ENCODE measurements at places on chromosomes 4 and X.

DNA sequence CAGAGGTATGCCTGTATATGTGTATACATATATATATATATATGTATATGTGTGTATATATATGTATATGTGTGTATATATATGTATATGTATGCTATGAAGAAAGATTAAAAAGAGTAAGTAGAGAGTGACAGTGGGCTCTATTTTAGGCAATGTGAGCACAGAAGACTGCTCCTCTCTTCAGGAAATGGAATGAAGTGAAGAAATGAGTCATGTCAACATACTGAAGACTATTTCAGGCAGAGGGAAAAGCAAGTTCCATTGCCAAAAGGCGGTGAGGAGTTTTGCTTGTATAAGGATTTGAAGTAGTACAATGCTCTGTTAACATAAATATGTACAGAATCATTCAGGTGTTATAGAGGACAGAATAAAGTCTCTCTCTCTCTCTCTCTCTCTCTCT, 773.2 kb upstream of the FTHL17 start:
- DNase-seq, result no peak

DNA sequence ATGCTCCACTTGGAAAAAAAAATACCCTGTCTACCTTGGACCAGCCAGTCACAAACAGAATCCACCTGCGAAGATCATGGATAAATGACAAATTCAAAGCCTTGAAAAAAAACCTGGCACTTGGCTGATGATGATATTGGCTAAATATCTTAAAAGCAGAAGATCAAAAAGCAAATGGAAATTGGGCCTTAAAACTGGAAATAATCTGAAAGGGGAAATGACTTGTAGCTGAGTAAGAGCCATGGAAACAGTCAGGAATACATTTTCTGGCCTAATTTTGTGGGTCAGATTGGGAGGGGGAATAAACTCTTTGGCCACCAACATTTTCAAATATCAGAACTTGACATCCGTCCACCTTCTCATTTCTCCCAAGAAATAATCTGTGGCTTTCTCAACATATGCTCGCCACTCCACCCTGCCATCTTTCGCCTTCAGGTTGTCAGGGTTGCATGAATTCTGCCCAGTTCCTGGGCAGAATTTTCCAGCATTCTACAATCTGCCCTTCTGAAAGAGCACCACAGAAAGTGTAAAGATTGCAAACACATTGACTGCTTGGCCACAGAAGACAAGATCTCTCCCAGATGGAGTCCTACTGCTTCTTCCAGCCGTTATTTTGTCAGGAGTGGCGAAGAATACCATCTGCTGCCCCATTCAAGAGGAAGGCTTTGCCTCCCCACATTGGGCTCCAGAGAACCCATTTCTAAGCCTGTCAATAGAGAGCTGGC, 1.7 kb upstream of the NDP start:
- no peak for DNase-seq

DNA sequence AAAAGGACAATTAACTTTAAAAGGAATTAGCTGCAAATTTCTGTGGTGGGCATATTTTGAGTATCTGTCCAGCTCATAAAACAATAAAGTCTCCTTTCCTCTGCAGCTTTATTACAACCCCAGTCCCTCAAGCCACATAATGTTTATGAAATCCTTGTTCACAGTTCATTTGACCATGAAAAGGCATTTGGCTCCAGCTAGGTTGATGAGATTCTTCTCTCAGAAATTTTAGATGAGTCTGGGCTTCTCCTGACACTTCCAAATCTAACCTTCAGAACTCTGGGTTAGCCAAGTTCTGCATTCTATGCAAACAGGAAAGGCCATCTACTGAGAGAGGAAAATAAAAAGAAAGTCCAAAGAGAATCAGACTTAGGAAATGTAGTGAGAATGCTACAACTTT, 156.8 kb downstream of the GRXCR1 start:
- DNase-seq, result no peak

DNA sequence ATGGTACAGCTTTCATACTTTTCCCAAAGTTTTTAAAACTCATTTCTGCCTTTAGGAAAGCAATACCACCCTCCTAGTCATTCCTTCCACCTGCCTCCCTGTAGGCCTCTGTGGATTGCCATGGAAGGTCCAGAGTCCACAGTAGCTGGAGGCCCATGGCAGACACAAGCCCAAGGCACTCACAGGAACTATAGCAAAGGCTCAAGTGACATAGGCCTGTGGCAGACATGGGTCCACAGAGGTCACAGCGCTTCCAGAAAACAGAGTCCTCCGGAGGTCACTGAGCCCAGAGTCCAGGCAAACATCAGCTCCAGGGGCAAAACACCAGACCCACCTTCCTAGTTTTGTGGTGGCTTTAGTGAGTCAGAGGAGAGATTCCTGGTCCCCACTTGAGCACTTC, 147.6 kb upstream of the ATP6AP2 start:
- DNase-seq, result no peak

- no peak for DNase-seq
These were observed 48.5 kb upstream of the MYOZ2 start for GRCh38 chr4:119087121-119087520.

- DNase-seq, result no peak
These were observed 115.5 kb downstream of the JADE1 start for GRCh38 chr4:128924951-128925350.

DNA sequence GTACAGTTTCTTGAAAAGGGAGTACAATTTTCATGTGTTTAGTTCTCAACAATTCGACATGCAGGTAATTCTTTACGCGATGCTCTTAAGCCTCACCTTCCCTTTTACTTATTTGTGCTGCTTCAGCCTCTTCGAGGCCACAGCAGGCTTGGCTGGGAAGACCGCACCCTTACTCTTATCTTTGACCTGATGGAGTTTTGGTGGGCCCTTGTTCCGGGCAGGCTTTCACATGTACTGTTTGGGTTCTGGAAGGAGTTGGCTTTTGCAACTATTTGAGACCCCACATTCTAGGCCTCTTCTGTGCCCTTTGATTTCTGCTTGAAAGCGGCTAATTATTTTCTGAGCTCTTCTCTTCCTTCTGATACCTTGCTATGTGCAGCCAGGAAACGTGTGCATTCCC, 60.2 kb downstream of the FAM193A start:
- no peak for DNase-seq

GRCh38 chr4:141294306-141294705, 73.6 kb downstream of the ZNF330 start:
- DNase-seq, result no peak

GRCh38 chr4:109215506-109215905, 87.0 kb downstream of the COL25A1 start:
- DNase-seq, result no peak

- DNase-seq, result peak; percentile 9
These were observed 92.6 kb downstream of the TSPAN5 start for GRCh38 chr4:98565681-98566301.

- DNase-seq, result no peak
These were observed 161.0 kb downstream of the CPXCR1 start for GRCh38 chrX:88908056-88908455.

DNA sequence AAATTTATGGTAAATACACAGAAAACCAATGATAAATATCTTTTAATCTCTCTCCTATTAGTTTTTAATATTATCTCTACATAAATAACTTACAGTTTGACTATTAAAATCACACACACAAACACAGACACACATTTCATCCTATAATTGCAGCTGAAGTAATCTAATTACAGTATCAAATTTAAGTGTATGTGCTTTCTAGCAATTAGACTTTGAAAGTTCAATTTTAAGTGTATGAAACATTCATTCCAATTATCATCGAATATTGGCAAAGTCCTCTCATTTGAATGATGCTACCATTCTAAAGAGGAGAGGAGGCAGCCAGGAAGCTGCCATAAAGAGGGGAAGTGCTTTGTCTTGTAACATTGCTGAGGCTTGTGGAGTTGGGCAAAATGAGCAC, 221.2 kb upstream of the PABPC4L start:
- no peak for DNase-seq

DNA sequence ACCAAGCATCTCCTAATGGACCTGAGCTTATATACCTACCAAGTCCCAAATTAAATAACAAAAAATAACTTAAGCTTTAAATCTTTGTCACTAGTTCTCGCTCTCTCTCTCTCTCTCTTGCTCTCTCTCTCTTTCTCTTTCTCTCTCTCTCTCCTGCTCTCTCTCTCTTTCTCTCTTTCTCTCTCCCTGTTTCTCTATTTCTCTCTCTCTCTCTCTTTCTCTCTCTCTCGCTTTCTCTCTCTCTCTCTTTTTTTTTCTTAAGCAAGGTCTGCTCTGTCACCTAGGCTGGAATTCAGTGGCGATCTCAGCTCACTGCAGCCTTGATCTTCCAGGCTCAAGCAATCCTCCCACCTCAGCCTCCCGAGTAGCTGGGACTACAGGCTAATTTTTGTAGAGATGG, 266.6 kb downstream of the BANK1 start:
- DNase-seq, result no peak

DNA sequence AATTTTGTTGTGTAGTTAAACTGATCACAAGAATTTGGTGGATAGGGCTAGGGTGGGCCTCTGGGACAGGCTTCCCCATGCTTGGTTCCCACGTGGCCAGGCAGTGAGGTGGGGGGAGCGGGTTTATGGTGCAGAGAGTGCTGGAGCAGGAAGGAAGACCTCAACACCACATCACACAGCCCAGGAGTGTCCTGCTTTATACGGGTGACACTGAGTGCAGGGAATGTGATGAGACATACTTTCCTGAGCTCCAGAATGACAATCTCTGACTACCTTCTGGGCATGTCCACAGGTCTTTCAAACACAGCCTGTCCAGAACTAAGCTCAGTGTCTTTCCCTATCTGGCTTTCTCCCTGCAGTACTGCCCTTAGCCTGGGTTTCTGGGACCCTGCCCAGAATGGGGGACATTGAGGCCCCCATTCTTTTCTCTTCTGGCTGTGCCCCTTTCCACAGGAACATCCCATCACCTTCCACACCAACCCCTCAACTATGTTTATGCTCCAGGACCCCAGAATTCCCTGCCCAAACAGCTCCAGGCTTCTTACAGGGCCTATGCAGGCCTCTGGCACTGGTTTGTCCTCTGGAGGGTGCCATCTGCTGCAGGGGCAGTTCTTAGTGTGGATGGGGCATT, 36.5 kb upstream of the RASL11B start:
- no peak for DNase-seq

GRCh38 chr4:3441501-3442459, at the start of gene HGFAC:
Gene HGFAC (plus strand): TSS chr4:3441968. CDS start chr4:3442002, 34 bp downstream.
- DNase-seq, result no peak

- no peak for DNase-seq
These were observed at the start of gene SOD3 for GRCh38 chr4:24794916-24795665. Gene SOD3 (plus strand): TSS chr4:24795573. CDS start chr4:24799522, 3,949 bp downstream.

GRCh38 chr4:23413631-23414030, 476.2 kb downstream of the PPARGC1A start:
- no peak for DNase-seq
